ENCODE measurements at places on chromosomes 16 and 17.

- DNase-seq, result no peak
These were observed 20.2 kb downstream of the CBFA2T3 start for GRCh38 chr16:88956546-88957432.

DNA sequence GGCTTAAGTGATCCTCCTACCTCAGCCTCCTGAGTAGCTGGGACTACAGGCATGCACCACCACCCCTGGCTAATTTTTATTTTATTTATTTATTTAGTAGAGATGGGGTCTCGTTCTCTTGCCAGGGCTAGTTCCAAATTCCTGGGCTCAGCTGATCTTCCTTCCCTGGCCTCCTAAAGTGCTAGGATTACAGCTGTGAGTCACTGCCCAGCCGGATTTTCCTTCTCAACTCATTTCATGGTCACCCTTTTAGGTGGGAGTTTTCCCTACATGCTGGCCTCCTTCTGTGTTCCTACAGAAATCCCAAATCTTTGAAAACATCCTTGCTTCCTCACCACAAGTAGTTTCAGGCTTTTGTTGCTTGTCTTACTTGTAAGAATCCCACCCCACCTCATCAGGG, 102.1 kb upstream of the SIAH1 start:
- DNase-seq, result no peak

GRCh38 chr17:6138761-6139446, 68.7 kb downstream of the WSCD1 start:
- no peak for DNase-seq

GRCh38 chr16:88497561-88498462, 44.7 kb downstream of the ZFPM1 start:
- no peak for DNase-seq

- DNase-seq, result peak; percentile 57
These were observed 18.6 kb upstream of the C16orf95 start for GRCh38 chr16:87335625-87336433.

GRCh38 chr17:9072696-9073339, 51.5 kb downstream of the NTN1 start:
- no peak for DNase-seq

- DNase-seq, result no peak
These were observed 1.1 kb downstream of the FOXL1 start for GRCh38 chr16:86579268-86580062.

DNA sequence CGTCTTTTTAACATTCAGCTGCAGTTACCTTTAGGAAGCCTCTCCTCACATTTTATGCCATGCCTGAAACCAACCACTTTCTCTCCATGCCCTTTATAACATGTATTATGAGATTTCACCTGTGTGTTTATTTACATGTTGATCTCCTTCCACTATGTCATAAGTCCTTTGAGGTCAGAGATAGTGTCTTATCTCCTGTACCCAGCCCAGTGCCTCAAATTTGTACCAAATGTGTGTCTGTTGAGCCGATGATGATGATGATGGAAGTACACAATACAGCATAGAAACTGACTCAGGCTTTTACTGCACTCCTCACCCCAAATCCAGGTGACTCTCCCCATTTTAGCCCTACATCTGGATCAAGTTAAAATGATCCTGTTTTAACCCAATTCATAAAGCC, 179.5 kb upstream of the CACNG5 start:
- no peak for DNase-seq

DNA sequence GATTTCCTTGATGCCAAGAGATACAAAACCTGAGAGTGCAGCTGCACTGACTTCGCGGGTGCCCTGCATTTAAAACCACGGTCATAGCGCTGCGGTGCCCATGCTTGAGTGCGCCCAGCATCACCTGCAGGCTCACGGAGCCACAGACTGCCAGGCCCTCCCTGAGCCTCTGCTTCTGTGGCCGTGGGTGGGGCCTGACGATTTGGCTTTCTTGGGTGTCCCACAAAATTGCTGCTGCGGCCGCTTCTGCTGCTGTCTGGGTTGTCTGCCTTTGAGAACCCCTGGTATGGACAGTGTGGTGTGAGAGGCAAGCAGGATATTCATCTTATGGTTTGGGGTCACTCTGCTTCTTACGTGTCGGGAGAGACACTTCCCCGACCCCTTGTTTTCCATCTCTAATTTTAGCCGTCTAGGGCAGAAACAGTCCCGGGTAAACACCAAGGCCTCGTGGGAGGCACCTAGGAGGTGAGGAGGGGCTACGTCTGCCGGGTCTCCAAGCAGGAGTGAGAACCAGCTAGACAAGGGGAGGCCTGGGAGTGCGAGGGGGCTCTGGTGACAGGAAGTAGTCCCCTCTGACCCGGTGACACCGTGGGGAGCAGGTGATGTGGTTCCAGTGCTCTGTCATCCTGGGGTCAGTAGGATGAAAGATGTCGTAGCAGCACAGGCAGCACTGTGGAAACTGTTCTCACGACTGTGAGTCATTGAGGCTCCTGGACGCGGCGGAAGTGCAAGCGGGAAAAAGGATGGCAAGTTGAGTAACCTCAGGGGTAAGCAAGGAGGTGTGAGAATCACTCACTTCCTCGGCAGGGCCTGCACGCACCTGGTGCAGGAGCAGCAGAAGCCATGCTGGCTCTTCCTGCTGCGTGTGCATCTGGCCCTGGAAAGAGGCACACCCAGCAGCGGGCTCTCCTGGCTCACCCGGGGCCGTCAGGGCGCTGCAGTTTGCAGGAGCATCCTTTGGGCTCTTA, 176.3 kb downstream of the RPTOR start:
- no peak for DNase-seq

DNA sequence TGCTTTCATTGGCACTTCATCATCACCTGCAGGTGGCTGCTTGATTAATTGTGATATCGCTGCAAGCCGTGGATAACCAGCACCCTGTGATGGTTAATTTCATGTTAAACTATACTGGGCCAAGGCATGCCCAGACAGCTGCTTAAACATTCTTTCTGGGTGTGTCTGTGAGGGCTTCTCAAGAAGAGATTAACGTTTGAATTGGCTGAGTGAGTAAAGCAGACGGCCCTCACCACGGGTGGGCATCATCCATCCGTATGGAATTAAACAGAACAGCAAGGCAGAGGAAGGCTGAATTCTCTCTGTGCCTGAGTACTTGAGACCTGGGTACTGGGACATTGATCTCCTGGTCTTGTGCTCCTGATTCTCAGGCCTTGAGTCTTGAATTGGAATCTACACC, 7.1 kb upstream of the ZNF213 start:
- no peak for DNase-seq

DNA sequence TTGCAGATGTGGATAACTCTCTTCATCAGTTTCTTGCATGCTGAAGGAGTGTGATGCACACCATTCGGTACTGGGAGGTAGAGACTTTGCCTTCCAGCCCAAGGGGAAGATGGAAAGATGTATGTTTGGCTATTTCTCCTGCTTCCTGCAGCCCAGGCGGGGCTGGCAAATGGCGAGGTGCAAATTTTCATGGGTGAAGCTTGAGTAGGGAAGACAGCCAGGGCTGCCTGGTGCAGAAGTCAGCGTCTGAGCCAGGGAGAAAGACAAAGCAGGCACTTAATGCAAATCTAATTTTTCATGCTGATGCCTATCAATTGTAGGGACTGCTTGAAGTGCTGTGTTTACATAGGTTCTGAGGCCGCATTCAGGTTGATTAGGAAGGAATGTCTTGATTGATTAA, 384.7 kb upstream of the EEF2KMT start:
- no peak for DNase-seq

DNA sequence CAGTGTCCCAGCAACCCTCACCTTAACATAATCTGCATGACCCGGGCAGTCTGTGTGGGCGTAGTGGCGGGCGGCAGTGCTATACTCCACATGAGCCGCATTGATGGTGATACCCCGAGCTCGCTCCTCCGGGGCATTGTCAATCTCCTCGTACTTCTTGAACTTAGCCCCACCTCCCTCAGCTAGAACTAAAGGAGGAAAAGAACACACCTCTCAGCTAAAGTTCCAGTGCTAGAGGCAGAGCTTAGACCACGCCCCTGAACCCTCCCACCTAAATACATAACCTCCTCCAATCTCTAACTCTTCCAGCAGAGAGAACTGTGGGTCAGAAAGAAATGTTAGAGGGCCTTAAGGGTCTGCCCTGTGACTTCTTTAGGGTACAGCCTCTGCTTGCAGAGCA, 855 bp downstream of the TUFM start:
- DNase-seq, result peak; percentile 51

GRCh38 chr17:27496971-27497370, 40.7 kb downstream of the KSR1 start:
- DNase-seq, result no peak

DNA sequence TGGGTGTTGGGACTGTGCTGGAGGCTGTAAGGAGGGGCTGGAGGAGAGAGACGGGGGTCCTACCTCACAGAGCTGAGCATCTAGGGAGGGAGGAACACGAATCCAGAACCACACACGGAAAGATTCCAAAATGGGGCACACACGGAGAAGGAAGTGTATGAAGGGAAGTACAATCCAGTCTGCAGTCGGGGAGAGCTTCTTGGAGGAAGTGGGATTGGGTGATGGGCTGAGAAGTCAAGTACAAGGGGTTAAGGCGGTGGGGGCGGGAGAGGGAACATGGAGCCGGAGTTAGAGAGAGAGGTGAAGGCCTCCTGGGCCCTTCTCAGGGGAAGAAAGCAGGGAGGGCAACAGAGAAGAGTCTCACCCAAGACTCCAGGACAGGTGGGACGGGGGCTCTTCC, 107.5 kb upstream of the CREBBP start:
- no peak for DNase-seq

DNA sequence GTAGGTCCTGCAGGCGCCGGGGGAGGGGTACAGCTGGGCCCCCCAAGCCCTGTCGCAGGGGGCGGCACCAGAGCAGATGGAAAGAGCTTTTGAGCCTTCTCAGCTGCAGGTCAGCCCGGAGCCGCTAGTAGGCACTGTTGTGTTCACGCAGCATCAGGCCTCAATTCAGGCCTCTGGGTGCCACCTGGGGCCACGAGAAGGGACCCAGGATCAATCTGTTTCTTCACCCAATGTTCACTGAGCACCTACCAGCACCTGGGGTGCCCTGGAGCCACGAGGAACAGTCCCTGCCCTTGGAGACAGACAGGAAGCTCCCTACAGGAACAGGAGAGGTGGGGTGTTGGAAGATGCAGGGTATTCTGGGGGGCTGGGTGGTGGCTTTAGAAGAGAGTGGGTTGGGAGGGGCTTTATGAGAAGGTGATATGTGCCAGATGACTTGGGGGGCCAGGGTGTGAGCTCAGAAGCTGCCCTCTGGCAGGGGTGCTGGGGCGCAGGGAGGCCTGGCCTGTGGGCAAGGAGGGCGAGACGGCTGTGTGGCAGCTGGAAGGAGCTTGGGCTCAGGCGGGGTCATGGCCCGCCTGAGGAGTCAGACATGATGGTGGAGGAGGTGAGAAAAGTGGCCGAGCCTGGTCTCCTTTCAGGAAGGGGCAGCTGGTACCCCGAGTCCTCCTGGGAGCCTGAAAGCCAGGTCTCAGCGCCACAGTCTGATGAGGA, 121.9 kb upstream of the GSE1 start:
- no peak for DNase-seq

- no peak for DNase-seq
These were observed 179.0 kb downstream of the PMP22 start for GRCh38 chr17:15085890-15086677.

GRCh38 chr17:51261024-51261963, 948 bp downstream of the UTP18 start:
- peak; percentile 20 for DNase-seq

DNA sequence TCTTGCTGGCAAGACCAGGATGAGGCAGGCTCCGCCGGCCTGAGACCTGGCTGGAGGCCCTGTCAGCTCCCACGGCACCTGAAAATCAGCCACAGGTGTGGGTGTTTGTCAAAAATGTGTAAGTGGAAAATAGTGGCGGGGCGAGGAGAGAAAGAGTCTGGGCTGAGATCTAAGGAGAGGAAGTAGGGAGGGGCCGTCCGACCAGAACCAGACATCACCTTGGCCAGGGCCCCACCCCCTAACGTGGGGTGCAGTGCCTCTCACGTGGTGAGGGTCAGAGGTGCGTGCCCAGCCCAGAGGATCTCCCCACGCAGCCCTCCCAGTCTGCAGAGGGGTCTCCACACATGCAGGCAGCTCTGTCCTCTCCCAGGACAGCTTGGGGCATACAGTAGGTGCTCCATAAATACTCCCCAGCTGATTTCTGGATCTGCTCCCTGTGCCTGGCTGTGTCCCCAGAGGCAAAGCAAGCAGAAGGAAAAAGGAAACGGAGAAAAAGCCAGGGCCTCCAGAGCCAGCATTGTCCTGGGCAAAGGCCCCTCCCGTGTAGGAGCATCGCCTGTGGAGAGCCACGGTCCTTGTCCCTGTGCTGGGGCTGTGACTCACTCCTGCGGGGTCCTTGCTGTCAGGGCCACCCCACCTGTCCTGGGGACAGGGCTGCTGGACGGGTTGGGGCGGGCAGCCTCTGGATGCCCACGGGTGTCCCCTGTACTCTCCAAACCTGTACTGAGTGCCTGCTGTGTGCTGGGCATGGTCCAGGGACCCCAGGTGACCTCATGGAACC, 16.7 kb downstream of the ZFPM1 start:
- no peak for DNase-seq

DNA sequence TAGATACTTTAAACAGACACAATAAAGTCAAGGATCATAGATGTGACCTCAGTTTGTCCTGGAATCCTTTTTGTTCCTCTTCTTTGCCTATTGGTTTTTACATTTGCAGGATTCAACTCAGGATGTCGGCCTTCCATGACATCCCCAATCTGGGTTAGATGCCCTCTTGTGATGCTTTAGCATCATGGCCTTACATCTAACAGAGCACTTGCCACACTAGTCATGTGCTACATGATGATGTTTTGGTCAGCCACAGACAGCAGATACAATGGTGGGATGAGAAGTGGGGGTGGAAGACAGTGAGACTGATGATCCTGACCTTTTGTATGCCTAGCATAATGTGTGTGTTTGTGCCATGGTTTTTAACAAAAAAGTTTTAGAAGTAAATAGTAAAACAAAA, 1.8 kb upstream of the SYNRG start:
- DNase-seq, result no peak

DNA sequence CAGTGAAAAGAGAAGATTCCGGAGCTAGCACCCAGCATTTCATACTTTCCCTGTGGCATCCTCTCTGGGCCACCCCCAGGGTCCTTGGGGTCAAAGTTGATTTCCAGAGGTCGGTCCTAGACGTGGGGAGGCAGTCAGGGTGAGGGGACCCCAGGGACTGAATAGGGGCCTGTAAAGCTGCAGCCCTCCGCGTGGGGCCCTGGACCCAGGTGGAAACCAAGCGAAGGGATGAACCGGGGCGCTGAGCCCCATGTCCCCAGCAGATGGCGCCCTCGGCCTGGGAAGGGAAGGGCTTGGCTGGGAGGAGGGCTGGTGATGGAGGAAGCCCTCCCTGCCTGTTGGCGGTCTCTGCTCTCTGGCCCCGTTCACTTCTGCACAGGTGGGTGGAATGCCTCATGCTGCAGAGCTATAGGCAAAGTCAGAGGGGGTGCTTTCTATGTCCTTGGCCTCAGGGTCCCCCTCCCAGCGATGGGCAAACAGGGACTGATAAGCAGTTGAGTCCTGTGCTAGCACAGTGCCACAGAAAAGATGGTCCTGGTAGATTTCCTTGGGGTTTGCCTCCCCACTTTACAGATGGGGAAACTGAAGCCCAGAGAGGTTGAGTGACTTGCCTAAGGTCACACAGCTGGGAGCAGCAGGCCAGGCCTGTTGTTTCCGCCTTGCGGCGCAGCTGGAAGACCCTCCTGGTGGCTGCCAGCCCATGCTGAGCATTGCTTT, 163.4 kb upstream of the CIBAR2 start:
- DNase-seq, result peak; percentile 95

- DNase-seq, result no peak
These were observed 247.9 kb upstream of the RPL38 start for GRCh38 chr17:73955616-73956015.
